Ammon's horn (tissue), 1 donor: ENCODE measurements at places on chromosomes 7 and 10.
A peak's percentile ranks its signal among the peaks of the same experiment; 100 is the strongest.

DNA sequence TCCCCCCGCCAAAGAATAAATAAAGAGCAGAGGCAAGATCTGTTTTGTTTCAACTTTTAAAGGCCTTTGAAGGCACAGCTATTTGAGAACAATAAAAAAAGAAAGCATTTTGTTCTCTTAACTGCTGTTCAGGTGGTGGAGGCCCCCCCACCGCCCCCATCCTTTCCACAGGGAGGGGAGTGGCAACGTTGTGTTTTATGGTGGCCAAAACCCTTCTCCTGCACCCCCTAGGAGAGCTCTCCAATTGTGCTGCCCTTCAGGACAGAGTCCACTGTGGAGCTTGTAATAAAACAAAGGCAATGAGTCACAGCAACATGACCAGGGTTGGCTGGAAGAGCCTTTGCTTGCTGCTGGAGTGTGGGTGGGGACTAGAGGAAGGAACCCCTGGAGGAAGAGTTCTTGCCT, 987.9 kb downstream of the KCNMA1 start:
- DNase-seq: no peak

GRCh38 chr10:87619705-87620104, 40.0 kb upstream of the PAPSS2 start:
- no peak for DNase-seq

DNA sequence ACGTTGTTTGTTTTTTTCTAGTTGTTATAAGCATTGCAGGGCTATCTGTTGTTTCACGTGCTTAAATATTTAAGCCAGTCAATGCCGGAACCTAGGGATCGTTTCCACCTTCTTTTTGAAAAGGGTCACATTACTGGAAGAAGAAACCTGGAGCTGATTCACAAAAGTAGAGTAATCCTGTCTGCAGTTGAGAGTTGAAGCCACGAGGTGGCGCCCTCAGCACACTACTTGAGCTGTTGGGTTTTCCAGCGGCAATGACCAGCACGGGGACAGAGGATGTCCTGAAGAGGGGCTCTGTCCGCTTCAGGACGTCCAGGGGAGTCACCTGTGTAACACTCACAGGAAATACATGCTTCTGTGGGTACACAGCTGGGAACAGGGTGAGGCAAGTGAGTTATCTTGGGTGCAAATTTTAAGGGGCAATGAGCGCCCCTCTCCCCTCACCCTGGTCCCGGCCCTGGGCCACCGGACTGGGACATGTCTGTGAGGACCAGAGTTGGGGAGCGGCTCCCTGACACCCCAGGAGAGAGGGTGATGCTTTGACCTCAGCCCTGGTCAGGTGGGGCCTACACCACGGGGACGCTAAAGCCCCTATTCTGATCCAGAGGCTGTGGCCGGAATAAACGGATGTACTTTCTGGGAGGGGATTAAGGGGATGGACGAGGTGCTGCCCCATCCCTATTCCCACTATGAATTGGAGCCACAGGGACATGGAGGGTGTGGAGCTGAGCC, 26.3 kb upstream of the WDFY4 start:
- peak; percentile 83 for DNase-seq

DNA sequence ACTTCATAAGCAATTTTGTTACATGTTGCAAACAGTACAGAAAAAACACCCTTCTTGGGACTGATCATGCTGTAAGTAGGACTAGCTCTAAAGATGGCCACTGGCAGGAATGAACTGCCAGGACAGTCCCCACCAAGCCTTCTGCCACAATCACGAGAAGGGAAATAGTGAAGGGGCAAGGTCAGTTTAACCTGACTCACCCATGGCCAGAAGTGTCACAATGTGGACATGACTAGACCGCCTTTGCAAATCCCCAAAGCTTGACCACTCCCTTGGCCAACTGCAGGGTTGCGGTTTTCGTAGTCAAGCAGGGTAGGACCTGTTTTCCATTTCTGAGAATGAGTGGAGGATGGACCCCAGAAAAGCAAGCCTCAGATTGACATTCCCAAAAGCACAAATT, 19.4 kb upstream of the FRAT2 start:
- DNase-seq: no peak

DNA sequence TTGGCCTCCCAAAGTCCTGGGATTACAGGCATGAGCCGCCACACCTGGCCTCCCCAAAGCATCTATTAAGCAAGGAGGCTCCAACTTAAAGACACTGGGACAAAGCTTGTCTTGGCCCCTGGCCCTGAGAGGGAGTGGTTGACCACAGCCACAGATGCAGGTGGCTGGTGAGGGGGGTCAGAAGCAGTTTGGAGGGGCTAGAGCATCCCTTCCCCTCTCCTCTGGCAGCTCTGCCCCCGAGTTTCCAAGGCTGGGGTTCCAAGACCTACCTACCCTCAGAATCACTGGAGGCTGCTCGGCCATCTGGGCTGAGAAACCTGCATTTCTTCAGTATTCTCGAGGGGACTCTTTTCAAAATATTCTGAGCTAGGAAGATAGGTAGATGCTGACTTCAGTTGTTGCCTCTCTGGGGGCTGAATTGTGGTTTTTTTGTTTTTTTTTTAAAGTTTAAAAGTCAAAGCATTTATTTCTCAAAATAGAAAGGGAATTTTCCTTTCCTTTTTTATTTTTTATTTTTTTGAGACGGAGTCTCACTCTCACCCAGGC, 32.6 kb downstream of the DDIT4 start:
- DNase-seq: no peak

DNA sequence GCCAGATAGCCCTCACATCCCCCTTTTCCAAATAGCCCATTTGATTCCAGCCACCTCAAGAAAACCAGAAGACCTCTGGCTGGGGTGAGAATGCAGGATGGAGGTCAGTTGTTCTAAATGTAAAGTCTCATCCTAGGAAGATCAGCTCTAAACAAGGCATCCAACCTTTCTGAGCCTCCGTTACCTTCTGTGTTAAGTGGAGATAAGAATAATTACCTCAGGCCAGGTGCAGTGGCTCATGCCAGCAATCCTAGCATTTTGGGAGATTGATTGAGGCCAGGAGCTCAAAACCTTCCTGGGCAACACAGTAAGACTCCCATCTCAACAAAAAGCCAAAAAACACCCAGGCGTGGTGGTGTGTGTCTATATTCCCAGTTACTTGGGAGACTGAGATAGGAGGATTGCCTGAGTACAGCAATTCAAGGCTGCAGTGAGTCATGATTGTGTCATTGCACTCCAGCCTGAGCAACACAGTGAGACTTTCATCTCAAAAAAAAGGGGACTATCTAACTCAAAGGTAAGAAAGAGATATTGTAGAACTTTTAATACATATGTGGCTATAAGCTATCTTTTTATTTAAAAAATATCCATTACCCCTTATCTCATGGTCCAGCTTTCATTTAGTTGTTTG, 43.5 kb downstream of the PRTFDC1 start:
- no peak for DNase-seq

- DNase-seq: no peak
Measured at GRCh38 chr10:78619115-78619851, 449.5 kb upstream of the ZMIZ1 start.

GRCh38 chr7:1357601-1358271, 101.5 kb downstream of the MICALL2 start:
- DNase-seq: no peak

DNA sequence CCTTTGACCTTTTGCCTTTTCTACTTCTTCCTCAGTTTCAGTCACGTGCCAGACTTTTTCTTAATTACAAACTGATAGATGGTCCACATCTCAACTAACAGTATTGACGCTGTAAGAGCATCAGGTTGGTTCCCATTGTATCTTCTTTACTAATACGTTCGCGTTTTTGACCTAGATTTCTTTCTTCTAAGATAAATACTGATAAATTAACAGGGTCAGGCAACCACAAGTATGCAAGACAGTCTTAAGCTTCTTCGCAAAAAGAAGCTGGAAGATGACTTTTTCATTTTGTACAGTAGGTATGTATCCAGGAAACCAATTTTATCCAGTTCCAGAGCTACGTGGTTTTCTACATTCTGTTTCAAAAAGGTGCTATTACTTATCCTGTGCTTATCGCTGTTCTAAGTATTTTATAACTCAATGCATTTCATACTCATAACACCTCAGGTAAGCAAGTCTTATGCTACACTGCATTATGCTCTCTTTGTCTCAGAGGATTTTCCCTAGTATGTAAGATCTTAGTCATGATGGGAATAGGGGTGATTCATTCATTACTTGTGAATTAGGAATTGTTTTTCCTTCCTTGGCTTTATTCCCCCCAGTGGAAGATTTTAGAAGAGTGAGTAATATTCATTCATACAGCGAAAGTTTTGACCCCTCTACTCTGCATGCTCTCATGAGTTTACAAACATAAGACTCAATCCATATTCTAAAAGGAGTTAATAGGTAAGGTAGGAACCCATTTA, 955 bp downstream of the DUS4L start:
- DNase-seq: no peak

GRCh38 chr7:41312235-41312634, 390.7 kb downstream of the INHBA start:
- DNase-seq: no peak

DNA sequence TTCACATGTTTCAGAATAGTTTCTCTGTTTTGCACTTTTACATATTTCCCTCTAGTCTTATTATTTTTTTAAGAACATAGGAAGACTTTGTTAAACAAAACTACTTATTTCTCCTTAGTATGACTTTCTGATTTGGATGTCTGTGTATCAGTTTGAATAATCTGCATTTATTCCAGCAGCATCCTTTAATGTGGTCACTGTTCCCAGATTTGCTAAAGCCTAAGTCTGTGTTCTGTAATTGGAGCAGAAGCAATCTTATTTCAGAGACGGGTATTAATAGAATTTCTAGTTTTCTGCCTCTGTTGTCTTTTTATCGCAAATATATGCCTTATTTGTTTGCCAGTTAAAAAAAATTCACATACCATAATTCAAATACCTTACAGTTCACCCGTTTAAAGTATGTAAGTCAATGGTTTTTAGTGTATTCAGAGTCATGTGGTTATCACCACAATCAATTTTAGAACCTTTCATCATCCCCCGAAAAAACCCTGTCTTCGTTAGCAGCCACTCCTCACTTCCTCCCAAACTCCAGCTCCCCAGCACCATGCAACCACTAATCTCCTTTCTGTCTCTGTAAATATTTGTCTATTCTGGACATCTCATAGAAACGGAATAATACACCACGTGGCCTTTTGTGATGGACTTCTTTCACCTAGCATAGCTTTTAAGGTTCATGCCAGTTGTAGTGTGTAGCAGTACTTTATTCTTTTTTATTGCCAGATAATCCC, 58.7 kb downstream of the INPP5F start:
- DNase-seq: peak; percentile 10

DNA sequence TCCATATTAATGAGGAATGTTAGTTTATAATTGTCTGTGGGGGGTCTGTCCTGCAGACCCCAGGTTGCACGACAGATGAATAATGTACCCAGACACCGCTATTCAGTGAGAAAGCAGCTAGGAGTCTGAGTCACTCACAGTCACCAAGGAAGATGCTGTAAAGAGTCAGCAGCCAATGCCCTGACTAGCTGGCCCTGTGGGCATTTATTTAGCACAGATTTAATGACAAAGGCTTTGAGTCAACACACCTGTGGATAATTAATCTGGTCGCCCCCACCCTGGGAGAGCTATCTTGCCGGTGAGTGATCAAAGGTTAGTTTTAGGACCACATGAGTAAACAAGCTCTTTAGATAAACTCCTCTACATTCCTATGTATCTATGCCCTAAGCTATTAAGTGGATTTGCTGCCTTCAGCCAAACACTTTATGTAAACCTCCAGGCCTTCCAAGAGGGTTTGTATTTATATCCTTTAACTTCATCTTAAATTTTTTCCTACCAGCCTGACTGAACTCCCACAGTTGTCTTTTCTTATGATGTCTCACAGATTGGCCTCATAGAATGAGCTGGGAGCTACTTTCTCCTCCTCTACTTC, 180.0 kb upstream of the ADCY1 start:
- no peak for DNase-seq

DNA sequence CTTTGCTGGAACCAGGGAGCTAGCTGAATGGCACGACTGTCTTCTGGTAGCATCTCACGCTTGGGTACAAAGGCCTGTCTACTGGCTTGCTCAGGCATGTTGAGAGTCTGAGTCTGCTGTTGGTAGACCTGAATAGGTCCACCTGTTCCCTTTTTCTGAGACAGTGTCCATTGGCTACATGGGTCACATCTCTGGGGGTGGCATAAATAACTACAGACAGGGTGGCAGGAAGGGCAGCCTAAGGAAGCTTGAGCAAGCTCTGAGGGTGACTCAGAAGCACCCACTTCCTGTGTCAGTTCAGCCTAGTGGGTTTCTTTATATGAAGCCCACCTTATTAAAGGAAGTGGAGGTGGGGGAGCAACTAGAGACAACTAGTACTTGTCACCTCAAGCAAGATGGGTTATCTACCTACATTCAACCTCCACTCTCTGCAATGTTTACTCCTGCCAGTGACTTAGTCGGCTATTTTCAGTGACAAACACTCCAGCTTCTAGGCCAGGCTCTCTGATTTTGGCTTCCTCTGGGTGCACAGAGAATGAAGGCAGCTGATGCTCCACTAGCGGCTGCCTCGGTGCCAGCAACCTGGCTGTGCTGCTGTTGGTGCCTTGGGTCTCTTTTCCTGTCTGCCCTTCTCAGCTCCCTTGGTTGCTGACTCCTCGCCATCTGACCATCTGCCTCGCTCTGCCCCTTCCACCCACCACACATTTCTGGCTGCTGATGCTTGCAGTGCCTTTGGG, 5.7 kb upstream of the ZYX start:
- no peak for DNase-seq

- no peak for DNase-seq
Measured at GRCh38 chr10:114810926-114811325, 10.7 kb upstream of the FHIP2A start.

DNA sequence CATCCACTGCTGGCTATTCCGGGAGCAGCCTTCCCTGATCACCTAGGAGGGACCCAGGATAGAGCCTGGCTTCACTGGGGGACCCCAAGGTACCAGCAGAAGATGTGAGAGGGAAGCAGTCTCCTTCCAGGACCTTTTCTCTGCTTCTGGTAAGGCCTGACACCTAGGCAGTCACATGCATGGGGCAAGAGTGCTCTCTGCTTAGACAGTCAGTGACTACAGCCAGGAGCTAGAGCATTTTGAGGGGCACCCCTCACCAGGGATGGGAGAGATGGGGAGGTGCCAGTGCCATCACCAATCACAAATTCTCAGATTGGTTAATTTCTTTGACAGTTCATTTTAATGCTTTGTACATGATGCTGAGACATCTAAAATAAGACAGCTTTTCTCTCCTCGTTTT, 13.9 kb upstream of the ADO start:
- no peak for DNase-seq

DNA sequence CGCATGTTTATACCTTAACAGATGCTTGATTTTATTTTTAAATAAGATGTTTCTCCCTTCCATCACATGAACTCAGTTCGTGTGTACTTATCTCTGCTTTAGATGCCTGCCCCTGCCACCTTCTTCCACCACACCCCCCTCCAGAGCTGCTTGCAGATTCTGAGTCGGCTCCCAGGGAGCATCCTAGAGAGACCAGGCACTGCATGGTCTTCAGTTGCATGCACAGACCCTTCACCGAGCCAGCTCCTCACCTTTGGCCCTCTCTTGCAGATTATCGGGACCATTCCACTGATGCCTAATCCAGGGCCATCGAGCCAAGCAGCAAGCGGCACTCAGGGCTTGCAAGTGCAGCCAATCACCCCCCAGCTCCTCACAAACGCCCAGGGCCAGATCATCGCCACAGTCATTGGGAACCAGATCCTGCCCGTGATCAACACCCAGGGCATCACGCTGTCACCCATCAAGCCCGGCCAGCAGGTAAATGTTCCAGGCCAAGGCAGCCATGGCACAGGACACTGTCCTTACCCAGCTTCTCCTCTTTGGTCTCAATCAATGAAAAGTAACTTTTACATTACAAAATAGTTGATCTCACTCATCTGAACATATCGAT, 133.3 kb upstream of the YAE1 start:
- no peak for DNase-seq
